SIG-M5 (cell line): ENCODE measurements at places on chromosomes 2 and 18.

DNA sequence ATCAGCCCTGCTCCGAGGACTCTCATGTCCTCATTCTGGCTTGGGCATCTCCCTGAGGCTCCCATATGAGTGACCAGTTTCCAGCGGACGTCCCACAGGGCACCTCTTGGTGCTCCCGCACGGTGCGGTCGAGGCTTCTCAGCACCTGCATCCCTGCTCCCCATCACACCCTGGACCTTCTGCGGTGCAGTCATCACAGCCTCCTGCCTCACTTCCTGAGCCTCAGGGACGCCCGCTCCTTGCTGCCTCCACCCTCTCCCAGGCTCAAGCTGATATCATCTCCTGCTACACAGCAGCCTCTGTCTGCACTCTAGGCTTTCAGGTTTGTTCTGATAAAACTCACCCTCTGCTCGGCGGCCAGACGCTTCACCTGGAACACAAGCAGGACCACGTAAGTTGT lies 185.0 kb downstream of the TMEM18 start:
- DNase-seq = no peak

- DNase-seq = no peak
Measured at GRCh38 chr2:58644451-58644850, 403.3 kb upstream of the FANCL start.

- DNase-seq = no peak
Measured at GRCh38 chr2:29723255-29724001, 198.0 kb downstream of the ALK start.

DNA sequence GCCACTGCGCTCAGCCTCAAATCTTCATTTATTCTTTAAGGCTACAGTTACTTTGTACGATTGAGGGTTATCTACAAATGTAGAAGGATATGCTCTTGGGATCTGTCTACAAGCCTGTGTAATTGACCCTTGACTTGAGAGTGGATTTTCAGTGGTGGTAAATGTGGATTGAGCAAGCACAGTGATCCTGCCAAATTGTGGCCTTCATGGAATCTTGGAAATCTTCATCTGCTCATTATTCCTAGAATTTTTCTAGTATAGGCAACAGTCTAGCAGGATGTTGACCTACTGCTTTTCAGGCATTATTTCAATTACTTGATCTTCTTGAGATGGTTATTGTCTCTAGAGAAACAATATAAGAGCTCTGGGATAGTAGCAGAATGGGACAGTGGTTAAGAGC lies 226.1 kb upstream of the REV1 start:
- DNase-seq = no peak

GRCh38 chr2:149360106-149360505 lies 29.7 kb downstream of the LYPD6 start:
- DNase-seq = no peak

DNA sequence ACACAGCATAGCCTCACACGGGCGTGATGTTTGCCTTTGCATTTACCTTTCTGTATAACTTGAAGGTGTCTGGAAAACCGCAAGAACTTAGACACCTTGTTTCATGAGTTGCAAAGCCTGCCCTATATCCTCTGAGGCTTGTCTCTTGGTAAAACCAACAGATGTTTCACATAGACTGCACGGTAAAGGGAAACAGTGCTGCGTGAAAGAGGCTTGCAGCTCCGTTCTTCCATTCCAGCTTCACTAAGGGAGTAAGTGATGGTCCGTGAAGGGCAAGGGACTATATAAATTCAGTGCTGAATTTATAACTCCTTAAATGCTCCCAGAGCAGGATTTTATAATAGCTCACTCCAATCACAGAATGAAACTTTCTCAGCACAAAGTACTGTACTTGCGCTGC lies 360.5 kb downstream of the SOX11 start:
- no peak for DNase-seq

- DNase-seq = no peak
Measured at GRCh38 chr2:226999661-227000060, 163.8 kb downstream of the RHBDD1 start.

DNA sequence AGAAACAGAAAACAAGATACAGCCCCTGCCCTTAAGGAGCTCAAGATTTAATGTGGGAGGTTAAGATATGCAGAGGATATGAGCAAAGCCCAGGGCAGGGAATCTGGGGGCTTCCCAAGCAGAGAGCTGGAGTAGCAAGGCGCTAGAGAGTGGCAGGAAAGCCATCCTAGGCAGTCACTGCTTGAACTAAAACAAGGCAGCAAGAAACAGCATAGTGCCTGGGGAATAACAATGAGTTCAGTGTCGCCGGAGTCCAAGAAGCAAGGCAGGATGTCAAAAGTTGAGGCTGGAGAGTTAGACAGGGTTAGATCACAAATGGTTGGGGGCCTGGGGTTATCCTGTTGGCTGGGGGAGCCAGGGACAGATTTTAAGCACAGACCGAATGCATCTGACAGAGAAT lies 24.6 kb downstream of the CDH2 start:
- no peak for DNase-seq

DNA sequence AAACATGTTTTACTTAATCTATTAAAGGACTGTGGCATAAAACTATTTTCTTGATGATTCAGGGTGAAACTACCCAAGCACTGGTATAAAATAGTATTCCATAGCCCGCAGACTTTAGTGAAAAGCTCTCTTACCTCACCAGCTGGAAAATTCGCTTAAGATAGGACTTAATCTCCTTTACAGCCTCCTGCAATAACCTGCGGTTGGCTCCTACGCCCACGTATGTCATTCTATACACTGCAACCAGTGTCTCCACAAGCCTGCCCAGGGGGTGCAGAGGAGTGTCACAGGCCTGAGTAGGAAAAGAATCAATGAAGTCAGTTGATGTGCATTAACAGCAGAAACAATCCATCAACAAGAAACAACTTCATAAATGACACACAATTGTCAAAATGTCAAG lies 11.3 kb upstream of the MPP4 start:
- no peak for DNase-seq

DNA sequence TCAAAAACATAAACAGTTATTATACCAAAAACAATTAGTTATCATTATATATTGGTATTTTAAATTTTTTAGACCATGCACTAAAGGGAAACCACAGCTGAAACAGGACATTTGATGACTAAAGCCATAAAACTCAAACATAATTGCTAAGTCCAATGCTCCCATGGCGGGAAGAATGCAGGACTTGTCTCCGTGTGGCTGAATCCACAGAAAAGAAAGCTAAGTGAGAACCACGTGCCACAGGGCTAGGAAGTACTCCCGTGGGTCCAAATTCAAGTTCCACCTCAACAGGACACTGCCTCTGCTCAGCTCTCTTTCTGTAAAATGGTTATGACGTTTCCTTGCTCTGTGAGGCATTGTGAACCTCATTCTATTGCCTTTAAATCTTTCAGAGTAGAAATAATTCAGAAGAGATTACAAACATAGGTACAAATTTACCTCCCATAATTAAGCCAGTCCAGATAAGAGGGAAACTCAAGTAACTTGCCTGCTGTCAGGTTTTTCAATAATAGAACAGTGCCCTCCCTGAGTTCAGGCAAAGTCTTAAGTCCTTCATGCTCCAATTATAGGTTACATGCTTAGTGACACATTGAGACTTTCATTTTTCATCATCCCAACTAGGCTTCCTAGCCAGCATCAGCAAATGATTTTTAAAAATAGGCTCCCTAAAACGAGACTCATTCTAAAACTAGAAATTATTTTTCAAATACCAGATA lies 36.7 kb downstream of the FTCDNL1 start:
- DNase-seq = no peak

DNA sequence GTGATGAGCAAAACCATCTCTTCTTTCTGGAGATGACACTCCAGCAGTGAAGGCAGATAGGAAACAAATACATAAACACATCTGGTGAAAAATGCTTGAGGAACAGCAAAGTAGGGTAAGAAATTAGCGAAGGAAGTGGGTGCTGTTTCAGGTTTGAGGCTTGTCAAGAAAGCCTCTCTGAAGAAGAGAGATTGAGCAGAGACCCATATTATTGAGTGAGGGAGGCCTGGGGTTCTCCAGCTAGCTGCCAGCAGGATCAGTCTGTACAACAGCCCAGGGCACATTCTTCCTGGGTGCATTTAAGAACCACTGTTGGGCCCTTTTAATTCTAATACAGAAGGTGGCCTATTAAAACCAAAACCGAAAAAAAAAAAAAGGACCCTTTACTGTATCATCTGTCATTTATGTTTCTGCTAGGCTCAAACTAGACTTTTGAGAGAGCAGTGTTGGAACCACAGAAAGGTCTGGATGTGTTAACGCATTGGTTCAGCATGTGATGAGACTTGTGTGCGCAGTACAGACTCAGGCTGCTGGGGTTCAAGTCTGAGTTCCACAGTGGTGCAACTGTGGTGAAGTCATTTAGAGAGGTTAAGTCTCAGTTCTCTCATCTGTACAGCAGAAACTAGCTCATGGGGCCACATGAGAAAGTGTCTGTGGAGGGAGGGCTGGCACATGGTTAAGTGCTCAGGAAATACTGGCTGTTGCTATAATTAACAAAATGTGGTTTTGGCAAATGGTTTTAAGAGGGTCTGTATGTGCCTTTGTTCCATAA lies 28.9 kb downstream of the MGAT5 start:
- DNase-seq = no peak

GRCh38 chr2:117918608-117919007 lies 95.3 kb downstream of the CCDC93 start:
- DNase-seq = no peak

DNA sequence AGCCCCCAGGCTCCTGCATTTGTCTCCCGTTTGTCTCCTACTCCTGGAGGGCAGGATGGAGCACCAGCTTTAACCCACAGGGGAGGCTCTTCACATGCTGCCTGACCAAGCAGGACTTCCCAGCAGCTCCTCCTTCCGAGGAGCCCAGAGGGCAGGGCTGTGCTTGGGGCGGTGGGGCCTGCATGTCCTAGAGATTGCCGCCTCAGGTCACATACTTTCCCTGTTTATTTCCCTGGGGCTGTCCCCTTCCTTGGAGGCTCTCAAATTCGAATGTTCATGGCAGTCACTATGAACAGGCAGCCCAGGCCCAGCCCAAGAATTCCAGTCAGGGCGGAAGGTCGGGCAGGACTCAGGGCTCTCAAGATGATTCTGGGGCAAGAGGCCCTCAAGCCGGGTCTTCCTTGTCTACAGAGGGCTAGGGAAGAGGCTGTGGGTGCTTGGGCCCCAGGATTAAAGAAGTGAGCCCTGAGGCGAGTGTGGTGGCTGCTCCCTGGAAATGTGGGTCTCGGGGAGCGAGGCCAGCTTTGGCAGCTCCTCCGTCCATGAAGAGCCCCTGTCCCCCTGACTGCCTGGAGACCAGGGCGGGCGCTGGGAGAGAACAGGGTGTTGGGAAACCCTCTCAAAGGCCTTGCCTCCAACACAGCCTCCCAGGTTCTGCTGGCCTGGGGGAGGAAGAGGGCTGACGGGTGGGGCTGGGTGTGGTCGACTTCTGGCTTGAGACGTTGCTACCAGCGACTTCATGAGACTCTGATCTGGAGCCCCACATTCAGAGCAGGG lies 48.9 kb upstream of the HPCAL1 start:
- DNase-seq = no peak

DNA sequence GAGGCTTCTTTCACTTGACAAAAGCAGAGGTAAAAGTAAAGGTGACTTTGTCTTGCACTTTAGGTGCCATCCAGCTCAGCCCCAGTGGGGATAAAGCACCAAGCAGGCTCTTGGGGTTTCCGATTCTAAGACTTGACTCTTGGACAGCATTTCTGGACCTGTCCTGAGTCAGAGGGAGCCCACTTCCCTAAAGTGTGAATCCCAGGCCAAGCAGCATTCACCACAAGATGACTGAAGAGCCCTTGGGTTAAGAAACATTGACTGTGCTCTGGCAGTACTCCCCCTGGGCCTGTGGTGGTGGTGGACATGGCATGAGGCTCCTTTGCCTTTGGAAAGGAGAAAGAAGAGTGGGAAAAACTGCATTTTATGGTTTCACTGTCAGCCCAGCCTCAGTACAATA lies 638.0 kb upstream of the VRK2 start:
- DNase-seq = no peak

DNA sequence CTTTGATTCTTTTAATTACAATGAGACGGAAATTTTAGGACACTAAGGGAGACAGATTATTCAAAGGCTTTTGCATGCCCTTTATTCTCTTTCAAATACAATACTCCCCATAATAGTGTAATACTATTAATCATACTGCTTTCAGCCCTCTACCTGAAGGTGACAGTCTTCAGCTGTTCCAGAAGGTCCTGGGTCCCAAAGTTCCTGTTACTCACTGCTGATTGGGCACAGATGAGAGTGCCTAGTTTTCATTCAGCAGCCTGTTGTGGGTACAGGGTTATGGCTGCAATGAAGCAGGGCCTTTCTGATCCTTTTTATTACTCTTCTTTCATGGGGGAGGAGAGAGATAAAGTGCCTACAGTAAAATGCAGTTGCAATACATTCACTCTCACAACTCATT lies 80.2 kb downstream of the NUP35 start:
- no peak for DNase-seq

DNA sequence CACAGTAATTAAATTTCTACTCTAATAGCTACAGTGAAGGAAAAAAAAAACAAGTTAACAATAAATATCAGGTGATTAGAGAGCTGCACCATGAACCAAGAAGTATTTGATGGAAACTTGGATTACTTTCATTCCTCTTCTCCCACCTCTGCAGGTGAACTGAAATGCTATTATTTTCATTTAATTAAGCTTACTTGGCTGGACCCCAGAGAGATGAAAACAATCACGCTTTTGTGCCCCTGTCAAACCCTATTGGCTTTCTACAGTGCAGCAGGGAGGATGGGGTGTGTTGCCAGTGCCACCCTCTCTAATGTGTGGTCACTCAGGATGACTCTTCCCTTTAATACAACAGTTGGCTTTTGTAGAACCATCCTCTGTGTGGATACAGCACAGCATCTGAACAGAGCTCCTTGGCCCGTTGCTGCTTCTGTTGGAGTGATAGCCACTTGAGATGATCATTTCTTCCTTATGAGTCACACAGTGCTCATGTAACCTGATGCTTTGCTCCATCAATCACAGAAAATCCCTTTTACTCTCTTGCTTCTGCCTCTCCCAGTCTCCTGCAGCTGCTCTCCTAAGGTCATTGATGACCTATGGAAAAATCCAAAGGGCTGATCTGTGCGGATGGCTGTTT lies 5.5 kb upstream of the ARL4C start:
- no peak for DNase-seq

- DNase-seq = no peak
Measured at GRCh38 chr2:60472041-60472440, 81.4 kb downstream of the BCL11A start.

- no peak for DNase-seq
Measured at GRCh38 chr2:42256505-42256904, 87.4 kb downstream of the EML4 start.

DNA sequence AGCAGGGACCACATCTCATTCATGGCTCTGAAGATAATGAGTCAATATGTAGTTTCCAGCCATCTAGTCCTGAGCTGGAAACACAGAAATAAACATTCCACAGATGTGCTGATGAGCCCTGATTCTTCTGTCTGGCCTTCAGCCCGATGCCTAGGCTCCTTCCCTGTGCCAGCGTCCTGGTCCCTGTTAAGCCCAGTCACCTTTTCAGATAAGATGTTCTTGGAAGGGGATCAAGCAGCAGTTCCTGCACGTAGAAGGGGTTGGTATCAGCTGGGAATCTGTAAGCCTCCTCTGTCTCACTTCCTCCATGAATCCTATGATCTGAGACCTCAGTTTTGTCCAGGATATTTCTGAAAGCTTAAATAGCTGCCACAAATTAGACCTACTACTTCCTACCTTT lies 149.3 kb downstream of the TTC32 start:
- DNase-seq = no peak

- DNase-seq = no peak
Measured at GRCh38 chr18:9631814-9632496, 17.6 kb upstream of the PPP4R1 start.
